ENCODE measurements at places on chromosomes 4 and X. TPM values are rescaled to one million over a fixed set of nuclear protein-coding genes. Genes with fewer than 3 reads are reported as not detected.

GRCh38 chr4:39732728-39733127 lies 34.8 kb downstream of the UBE2K start:
- no peak for DNase-seq

DNA sequence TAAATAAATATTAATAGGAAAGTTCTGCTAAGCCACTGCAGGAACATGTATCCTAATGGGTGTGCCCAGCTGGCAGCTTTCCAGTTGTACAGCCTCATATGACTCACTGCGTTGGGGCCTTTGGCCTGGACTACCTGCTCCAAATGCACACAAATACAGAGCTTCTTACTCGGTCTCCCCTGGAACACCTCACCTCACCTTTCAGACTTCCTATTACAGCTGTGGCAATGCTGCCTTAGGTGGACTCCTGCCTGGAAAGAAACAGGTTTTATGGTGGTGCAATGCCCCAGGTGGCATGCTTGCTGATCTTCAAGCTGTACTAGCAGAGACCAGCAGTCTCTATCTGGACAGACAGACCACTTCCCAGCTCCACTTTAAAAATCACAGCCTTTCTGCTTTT lies 85.7 kb upstream of the EXOC1L start:
- DNase-seq: peak; percentile 91

- no peak for DNase-seq
Measured at GRCh38 chr4:186592445-186592844, 37.1 kb upstream of the MTNR1A start.

GRCh38 chr4:67927251-67927650 lies 36.0 kb downstream of the TMPRSS11A start:
- DNase-seq: no peak

DNA sequence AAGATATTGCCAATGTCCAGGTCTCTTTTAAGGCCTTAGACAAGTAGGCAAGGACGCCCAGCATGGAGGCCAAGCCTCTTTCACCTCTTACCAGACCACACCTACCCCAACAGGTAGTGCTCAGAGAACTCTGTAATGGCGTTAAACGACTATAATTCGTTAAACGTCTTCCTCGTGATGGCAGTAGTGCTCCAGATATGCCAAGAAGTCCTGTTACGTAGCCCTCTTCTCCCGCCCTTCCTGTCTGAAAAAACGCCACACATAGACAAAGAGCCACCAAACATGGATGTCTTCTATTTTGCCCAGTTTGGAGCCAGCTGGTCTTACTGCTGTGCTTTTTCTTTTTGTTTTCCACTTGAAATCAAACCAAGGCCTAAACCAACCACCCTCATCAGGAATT lies 190.7 kb downstream of the OR13H1 start:
- DNase-seq: peak; percentile 87

- no peak for DNase-seq
Measured at GRCh38 chr4:119493886-119494285, 134.7 kb downstream of the PDE5A start.

DNA sequence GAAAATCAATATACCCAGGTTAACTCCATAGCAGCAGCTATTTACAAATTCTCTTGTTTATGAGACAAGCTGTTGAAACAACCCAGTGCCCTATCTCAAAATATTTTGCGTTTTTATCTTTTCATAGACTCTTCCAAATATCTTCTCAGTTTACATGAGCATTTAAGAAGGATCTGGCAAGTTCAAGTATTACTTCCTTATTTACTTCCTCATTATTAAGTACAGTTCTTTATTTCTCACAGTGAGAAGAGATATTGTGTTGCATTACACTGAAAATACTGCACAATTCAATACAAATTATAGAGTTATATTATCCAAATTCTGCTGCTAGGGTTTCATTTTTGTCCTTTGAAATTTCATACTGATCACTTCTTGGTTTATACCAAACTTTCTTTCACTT lies 43.6 kb upstream of the UCP1 start:
- DNase-seq: no peak

GRCh38 chr4:154349829-154350228 lies 141.8 kb downstream of the DCHS2 start:
- no peak for DNase-seq

- DNase-seq: no peak
Measured at GRCh38 chr4:7816771-7817170, 122.9 kb downstream of the AFAP1 start.

GRCh38 chr4:15001248-15001868 lies 923 bp upstream of the CPEB2 start:
- peak; percentile 74 for DNase-seq

DNA sequence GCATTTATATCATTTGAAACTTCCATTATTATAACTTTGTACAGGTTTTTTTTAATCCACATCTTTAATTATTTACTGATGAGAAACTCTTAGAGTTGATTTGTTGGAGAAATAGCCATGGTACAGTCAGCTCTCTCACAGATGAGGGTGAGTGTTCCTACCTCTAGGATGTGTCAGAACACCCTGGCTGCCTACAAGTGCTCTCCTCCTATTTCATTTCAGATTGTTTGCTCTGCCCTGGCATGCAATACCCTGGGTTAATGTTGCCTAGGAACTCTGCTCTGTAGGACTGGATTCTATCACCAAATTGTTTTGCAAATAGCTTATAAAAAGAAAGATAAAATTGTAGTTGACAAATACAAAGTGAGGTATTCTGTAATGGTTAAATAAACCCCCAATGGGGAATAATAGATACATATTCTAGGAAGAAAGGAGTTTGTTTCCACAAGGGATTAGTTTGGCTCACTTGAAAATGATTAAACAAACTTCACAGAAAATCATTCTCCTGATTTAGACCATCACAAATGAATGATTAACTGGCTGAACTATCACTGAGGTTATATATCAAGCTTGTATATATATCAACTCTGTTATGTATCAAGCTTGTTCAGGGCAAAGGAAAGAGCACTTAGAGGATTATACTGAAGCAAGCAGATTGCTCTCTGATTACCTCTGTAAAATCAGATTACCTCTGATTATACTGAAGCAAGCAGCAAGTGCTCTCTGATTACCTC lies 150.0 kb downstream of the PDE5A start:
- DNase-seq: no peak

DNA sequence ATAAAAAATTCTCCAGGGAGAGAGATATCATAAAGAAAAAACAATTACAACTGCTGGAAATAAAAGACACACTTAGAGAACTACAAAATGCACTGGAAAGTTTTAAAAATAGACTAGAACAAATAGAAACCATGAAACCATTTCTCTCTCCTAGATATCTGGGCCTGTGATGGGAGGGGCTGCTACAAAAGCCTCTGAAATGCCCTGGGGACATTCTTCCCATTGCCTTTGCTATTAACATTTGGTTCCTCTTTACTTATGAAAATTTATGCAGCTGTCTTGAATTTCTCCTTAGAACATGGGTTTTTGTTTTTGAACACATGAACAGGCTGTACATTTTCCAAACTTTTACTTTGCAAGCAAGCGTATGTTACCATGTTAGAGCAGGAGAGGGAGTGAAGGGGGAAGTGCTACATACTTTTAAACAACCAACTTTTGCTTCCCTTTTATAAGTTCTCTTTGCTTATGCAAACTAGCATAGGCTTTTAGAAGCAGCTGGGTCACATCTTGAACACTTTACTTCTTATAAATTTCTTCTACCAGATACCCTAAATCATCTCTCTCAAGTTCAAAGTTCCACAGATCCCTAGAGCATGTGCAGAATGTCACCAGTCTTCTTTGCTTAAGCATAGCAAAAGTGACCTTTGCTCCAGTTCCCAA lies 47.9 kb upstream of the PACRGL start:
- DNase-seq: no peak

GRCh38 chrX:150919401-150919800 lies 20.9 kb upstream of the CD99L2 start:
- no peak for DNase-seq

DNA sequence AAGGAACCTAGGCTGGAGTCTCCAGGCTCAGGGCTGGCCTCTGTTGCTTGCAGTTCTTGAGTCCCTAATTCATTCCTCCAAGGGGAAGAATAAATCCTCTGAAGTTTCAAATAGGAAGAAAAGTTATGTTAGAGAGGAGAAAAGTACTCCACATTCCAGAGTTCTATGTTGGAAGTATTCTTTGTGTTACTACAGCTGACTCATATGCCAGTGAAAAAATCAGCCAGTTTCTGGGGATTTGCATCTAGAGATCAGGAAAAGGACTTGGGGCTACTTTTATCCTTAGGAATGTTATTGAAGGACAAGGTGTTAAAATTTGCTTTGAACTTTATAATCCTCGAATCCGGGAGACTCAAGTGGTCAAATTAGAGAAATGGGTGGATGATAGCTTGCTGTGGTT lies 11.7 kb upstream of the NUDT9 start:
- DNase-seq: no peak

DNA sequence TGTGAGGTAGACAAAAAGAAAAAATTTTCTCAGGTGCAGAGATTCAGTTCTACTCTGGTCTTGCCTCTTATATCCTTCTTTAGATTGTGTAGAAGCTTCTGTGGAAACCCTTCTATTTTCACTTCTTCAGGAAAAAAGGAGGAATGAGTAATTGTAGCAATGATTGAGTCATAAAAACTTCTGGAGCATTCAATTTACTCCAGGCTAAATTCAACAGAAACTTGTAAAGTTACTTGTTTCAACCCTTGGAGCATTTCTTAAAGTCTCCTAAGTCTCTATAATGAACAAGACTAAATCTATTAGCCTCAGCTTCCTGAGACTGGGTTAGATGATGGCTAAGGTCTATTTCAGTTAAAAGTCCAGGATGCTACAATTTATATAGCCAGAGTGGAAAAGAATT lies 29.9 kb downstream of the BOD1L1 start:
- DNase-seq: no peak

DNA sequence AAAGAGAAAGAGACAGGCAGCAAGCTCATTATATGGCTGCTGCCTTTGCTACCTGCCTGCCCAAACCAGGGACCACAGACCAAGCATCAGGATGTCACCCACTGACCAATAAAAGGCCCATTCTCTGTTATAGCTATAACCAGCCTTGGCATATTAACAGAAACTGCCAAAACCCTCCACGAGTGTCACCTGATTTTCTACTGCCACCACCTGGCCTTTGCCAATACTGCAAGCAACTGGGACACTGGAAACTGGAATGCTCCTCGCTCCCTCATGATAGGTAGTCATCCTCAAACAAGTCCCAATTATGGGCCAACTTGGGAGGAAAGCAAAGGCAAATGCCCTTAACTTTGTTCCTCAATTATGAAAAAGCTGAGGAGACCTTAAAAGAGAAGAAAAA lies 76.0 kb downstream of the SPIN4 start:
- DNase-seq: peak; percentile 4

GRCh38 chr4:13601048-13601447 lies 26.5 kb downstream of the BOD1L1 start:
- peak; percentile 20 for DNase-seq

GRCh38 chr4:172996571-172997216 lies 171.9 kb upstream of the GALNT7 start:
- no peak for DNase-seq

MID1 gene
- 2.0 TPM for polyA plus RNA-seq

RBMXL3 gene
- not detected for polyA plus RNA-seq

NUDT10 gene
- polyA plus RNA-seq: 1.3 TPM

STK32B gene
- polyA plus RNA-seq: 1.1 TPM

AMOT gene
- polyA plus RNA-seq: 1.4 TPM

LRRC66 gene
- polyA plus RNA-seq: 0.12 TPM

STS gene
- 2.1 TPM for polyA plus RNA-seq

SLC9B2 gene
- 13.0 TPM for polyA plus RNA-seq

RTL5 gene
- polyA plus RNA-seq: 3.7 TPM

DCHS2 gene
- polyA plus RNA-seq: 0.30 TPM

All from stomach (tissue), 19 donors.